Activated T-helper 1 cell treated with anti-CD3 and anti-CD28 coated beads, Interleukin-2, amount 50 U/mL, for 16 hours (primary cell): ENCODE measurements at places on chromosomes 6 and 20.

GRCh38 chr20:45905505-45906079 lies 6.4 kb downstream of the PLTP start:
- DNase-seq: no peak

DNA sequence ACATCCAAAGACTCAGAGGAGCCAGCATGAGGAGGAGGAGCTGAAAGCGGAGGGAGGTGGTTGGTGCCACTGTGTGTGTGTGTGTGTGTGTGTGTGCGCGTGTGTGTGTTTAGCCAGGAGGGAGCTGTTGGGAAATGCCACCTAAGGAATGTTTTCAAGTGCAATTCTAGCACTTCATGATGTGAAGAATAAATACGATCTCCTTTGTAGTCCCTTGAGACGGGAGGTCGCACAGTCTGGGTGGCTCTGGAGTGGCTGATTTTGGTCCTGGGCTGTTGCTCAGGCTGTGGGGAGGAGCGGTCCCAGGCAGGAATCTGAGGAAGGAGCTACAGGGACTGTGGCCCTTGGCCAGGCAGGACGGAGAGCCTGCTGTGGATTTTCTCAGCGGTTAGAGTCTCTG lies 93.7 kb downstream of the PPP1R14C start:
- no peak for DNase-seq

- DNase-seq: no peak
These were observed 3.5 kb upstream of the TFAP2A start for GRCh38 chr6:10418361-10418861.

DNA sequence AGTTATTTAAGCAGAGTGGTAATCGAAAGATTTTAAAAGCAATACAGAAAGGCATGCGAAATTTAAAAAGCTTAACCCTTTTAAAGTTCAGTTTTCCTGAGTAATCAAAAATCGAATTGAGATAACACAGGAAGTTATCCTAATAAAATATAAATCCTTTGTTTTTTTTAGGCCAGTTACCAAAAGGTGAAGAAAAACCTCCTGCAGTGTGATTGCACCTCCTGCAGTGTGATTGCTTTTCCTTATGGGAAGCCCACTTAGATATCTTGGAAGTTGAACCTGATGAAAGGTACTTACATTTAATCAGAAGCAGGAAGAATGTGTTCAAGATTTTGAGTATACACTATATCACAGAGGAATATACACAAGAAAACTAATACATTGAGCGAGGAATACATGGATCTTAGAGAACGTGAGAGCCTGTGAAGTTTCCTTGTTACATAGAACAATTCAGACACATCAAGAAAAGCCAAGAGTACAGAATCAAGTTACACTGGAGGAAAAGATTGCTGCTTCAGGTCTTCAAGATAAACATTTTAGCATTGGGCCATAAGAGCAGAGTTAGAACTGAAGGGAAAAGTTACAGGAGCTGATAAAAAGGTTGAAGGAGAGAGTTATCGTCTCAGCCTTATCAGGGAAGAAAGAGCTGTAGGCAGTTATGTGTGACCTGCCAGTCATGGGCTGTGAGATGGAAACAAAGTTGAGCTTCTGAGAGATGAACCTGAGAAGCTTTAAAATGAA lies 7.7 kb upstream of the TMEM181 start:
- no peak for DNase-seq

GRCh38 chr6:131779304-131779703 lies 28.5 kb upstream of the ENPP1 start:
- no peak for DNase-seq

DNA sequence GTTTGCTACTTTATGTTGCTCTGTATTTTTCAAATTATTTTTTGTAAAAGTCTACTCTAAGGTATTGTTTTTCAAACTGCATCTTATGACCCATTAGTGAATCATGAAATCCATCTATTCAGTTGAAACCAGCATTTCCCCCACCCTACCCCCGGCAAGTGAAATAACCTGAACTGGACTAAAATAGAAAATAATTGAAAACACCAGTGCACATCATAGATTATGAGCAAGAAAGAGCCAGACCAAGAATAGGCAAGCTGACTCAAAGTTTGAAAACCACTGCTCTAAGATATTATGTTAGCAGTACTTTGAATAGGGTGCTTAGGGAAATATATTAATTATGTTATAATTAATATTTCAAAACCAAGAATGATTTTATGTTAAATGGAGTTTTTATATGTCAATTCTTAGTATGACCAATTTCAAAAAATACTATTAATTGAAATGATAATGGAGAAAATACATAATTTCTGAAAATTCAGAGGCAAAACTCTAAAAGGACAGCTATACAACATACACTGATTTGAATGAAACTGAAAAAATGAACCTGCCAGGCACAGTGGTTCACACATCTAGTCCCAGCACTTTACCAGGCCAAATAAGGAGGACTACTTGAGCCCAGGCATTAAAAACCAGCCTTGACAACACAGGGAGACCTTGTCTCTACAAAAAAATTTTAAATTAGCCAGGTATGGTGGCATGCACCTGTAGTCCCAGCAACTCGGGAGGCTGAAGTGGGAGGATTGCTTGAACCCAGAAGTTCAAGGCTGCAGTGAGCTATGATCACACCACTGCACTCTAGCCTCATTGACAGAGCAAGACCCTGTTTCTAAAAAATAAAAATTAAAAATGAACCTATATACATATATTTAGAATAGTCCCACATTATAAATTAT lies 112.0 kb downstream of the CDK19 start:
- no peak for DNase-seq
